ENCODE measurements at places on chromosomes 3 and 15.

GRCh38 chr3:190467922-190468321 is 18.2 kb upstream of the TMEM207 start:
- no peak for DNase-seq

GRCh38 chr3:46850468-46850779 is 12.8 kb downstream of the MYL3 start:
- no peak for DNase-seq

- no peak for DNase-seq
Observed at GRCh38 chr15:62969442-62970089, 73.0 kb upstream of the TPM1 start.

DNA sequence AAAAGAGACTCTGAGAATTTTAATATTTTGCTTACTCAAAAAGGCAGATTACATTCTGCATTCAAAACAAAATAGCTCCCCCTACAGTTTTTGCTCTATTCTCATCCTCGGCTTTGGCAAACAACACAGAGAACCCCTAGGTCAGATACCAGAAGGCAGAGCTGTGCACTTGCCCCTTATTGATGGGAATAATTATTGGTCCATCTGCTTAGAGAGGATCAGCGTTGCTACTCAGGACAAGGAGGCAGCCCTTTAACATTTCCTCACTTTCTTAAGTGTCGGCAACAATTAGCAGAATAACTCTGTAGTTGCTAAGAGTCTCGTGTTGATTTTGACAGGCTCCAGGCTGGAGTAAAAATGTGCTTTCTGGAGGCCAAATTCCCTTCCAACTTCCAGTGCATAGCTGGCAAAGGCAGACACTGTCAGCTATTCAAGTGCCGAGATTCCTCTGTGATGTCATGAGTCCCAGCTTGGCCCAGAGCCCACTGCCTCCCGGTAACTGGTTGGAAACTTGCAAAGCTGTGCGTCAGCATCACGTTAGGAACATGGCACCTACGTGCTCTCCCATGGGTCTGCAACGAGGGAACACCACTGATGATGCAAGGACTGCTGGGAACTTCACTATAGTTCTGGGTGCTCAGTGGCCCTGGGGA is 482.7 kb upstream of the ADAMTS9 start:
- peak; percentile 44 for DNase-seq

GRCh38 chr3:159364511-159364910 is 562.7 kb downstream of the MFSD1 start:
- no peak for DNase-seq

GRCh38 chr3:128710816-128711433 is 15.1 kb upstream of the RAB7A start:
- no peak for DNase-seq

DNA sequence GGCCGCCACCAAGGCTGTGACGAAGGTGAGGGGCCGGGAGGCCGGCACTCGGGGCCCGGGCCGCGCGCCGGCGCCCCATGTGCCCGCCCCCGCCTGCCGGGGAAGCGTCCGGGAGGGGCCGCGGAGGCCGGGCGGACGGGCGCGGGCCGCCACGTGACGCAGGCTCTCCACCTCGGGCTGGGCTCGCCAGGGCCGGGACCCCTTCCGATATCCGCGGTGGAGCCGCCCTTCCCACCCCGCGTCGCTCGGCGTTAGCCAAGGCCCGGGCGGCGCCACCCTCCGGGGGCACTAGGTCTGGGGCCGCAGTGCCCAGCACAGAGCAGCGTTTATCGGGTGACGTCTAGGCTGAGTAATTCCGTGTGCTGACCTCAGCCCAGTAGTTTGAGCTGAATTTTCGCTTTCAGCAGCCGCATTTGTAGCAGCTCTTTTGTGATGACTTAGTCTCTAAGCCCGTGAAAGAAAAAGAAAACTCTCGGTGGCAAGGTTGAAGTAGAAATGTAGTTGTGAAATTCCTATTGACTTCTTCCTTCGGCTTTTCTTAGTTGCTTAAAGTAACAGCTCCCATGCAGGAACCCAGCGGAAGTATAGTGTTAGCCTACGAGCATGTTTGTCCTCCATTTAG is 885 bp downstream of the CDV3 start:
- DNase-seq = peak; percentile 84

- no peak for DNase-seq
Observed at GRCh38 chr15:41507820-41508290, 5.8 kb downstream of the LTK start.

DNA sequence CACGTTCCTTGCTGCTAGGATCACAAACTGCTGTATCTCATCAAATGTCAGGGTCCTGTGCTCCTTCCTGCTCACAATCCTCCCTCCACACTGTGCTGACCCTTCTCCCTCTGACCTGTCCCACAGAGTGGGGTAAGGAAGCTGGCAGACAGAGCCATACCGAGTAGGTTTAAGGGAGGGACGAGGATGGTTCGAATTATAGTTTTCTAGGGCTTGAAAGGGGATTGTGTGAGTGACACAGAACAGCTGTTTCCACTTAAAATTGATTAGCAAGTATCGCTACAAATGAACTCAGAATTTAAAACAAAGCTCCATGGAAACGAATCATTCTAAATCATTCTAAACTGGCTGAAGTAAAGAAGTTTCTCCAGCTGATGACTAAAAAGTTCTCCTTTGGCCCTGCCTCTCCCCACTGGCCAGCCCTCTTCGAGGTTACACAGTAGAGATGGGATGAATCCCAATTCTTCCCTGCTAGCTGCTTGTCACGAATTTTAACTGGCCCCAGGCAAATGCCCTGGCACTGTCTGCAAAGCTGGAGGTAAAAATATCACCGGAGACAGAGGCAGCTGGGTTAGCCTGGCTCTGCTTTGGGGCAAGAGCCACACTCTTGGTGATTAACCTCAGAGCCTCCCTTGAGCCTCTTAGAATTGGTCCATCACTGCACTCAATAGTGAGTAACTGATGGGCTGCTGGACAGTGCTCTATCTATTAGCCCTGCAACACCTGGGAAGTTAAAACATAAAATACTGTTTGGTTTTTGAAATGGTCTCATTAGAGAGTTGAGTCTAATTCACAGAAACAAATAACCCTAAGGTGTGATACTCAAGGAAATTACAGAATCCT is 194.9 kb downstream of the CHST2 start:
- DNase-seq = no peak

GRCh38 chr3:118116991-118117390 is 917.7 kb downstream of the IGSF11 start:
- DNase-seq = peak; percentile 85

DNA sequence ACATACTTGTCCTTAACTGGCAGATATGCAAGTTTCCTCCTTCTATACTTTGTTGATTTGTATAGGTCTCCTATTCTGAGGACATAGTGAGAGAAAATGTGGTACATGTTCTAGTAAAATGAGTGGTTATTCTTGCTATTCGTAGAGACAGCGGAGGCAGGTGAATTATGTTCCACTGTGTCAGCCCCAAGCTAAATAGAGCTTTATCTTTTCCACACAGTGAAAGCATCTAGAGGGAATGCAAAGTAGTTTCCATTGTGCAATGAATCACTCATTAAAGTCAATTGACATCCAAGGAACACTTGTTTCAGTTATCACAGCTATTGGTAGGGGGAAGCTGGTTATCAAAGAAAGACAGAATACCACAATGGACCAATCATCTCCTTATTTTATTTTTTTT is 262.4 kb downstream of the NLGN1 start:
- DNase-seq = no peak

GRCh38 chr3:12287727-12288181 is 1.1 kb upstream of the PPARG start:
- peak; percentile 78 for DNase-seq

- peak; percentile 48 for DNase-seq
Observed at GRCh38 chr15:70722266-70723121, 40.9 kb downstream of the UACA start.

GRCh38 chr15:101447561-101448071 is 41.9 kb downstream of the PCSK6 start:
- no peak for DNase-seq

- peak; percentile 58 for DNase-seq
Observed at GRCh38 chr3:123021996-123022510, 5.5 kb downstream of the SEMA5B start.

- peak; percentile 43 for DNase-seq
Observed at GRCh38 chr3:155352900-155353490, 59.5 kb upstream of the STRIT1 start.

- peak; percentile 70 for DNase-seq
Observed at GRCh38 chr3:42805141-42805821, 991 bp upstream of the HIGD1A start.

DNA sequence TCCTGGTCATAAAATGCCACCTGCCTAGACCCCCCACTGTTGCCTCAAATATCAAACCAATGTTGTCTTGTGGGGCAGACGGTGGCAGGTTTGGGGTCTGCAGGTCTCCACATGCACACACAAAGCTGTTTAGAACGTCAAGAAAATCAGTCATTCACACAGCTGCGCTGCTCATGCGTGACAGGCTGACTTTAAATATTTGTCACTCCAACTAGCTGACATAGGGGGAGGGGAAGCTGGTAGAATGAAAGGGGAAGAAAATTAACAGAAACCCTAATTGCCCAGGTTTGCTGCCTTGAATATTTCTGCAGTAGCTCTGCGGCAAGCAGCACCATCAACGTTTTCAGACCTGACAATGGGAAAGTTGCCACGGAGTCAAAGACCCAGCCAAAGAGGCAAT is 201.8 kb downstream of the ABHD5 start:
- DNase-seq = no peak

- peak; percentile 37 for DNase-seq
Observed at GRCh38 chr3:177357352-177358090, 160.2 kb upstream of the TBL1XR1 start.

GRCh38 chr15:71261418-71261817 is 146.1 kb downstream of the THSD4 start:
- no peak for DNase-seq

- DNase-seq = no peak
Observed at GRCh38 chr15:41828807-41829141, 882 bp downstream of the JMJD7 start.

DNA sequence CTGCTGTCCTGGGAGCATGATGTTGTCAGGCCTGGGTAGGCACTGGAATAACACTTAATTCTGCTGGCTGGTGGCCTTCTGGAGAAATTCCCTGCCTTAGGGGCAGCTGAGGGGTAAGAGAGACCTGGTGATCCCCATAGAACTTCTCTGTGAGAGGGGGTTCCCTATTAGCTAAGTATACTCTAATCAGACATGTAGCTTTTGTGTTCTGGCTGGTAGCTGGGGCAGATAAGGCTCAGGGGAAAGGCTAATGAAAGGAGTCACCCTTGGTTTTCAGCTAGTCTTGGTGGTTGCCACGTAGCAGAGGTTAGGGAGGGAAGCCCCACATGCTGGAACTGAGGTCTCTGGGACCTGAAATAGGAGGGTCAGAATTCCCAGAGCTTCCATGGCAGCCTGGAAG is 952 bp upstream of the HDDC3 start:
- DNase-seq = no peak
